ENCODE measurements at places on chromosomes 11 and 22.

- DNase-seq = no peak
These were observed 22.1 kb downstream of the UEVLD start for GRCh38 chr11:18566406-18566805.

- peak; percentile 55 for DNase-seq
These were observed at the start of gene LRP4 for GRCh38 chr11:46918083-46918787. LRP4 (minus strand) TSS chr11:46918550; CDS start chr11:46918379, 171 bp downstream.

- DNase-seq = no peak
These were observed 87.9 kb downstream of the BCR start for GRCh38 chr22:23268139-23268712.

GRCh38 chr11:20027556-20028013 is 132.7 kb downstream of the DBX1 start:
- DNase-seq = no peak

- DNase-seq = no peak
These were observed 14.6 kb downstream of the TSSC4 start for GRCh38 chr11:2415171-2415570.

GRCh38 chr11:97263183-97263858 is 873.5 kb downstream of the JRKL start:
- DNase-seq = no peak

DNA sequence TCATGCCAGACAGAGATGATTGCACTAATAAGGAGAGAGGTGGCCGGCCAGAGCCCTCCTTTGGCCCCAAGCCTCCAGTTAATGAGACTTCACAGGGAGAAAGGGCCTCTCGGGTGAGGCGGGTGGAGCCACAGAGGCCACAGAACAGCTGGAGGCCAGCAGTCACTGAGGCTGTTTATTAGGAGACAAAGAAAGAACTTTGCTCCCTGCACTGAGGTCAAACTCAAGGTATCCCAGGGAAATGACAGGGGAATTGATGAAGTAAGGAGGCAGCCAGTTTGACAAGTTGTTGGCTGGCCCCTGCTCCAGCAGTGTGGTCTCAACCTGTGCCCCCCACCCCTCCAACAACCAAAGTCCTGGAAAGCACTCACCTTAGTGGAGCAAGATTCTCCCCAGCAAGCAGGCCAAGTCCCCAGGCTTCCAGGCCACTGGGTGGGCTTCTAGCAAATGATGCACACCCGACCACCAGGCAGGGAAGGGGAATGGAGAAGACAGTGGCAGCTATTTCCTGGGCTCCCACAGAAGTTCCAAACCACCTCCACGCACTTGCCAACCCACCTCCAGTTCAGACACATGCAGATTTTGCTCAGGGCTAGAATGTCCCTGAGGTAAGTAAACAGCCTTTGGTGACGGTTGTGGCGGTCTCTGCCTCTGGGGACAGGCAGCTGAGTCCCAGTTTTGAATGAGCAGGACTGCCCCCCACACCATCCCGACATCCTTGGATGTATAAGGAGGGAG is 53.2 kb downstream of the RPUSD4 start:
- DNase-seq = no peak

DNA sequence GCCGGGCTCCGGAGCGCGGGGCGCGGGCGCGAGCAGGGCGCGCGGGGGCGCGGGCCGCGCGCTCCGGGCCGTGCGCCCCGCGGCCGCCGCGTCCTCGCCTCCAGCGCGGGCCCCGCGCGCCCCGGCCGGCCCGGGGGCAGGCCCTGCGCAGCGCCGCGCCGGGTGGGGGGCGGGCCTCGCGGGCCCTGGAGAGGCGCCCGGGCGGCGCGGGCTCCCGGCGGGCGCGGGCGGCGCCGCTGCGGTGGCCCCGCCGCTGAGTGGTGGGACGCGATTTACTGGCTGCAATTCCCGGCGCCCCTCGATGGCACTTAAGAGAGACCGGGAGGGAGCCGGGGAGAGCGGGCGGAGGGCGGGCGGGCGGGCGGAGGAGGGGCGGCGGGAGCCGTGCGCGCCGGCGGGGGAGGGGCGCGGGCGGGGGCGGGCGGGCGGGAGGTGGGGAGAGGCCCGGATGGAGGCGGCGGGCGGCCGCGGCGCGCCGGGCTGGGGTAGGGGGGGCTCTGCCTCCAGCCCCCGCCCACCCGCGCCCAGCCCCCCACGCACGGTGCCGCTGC is 73.2 kb upstream of the TCF20 start:
- DNase-seq = peak; percentile 40

DNA sequence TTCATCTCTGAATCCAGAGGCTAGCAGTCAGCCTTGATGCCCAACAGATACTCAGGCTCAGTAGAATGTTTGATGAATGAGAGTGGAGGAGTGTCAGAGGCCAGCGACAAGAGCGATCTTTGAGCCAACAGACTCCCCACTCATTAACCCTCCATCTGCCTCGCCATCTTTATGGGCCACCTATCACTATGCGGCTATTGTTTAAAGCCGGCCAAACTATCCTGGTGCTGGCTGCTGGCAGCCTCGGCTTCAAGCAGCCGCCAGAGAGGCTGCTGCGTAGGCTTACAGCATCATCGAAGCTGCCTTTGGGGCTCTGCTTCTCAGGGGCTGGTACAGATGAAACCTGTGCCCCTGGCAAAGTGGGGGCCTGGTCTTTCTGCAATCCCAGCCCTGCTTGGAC is 525.6 kb downstream of the INSC start:
- no peak for DNase-seq

DNA sequence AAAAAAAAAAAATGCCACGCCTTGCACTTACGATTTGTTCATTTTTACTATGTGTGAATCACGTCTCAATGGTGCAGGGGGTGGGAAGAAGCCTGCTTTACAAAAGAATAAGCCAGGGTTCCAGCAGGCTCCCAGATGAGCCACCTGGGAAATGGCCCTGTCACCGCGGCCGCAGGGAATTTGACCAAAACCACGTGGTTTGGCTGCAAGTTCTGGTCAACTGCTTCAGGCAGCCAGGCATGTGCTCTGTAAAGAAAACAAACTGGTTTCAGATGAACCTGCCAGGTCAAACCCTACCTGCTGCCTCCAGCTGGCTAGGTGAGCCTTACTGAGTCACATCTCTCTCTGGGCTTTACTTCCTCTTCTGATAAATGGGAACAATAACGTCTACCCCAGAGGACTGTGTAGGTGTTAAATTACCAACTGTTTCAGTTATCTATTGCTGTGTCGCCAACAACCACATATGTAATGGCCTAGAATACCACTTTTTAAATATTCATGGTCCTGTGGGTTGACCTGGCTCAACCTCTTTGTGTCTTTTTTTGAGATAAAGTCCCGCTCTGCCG is 30.5 kb upstream of the GCAT start:
- DNase-seq = peak; percentile 85

DNA sequence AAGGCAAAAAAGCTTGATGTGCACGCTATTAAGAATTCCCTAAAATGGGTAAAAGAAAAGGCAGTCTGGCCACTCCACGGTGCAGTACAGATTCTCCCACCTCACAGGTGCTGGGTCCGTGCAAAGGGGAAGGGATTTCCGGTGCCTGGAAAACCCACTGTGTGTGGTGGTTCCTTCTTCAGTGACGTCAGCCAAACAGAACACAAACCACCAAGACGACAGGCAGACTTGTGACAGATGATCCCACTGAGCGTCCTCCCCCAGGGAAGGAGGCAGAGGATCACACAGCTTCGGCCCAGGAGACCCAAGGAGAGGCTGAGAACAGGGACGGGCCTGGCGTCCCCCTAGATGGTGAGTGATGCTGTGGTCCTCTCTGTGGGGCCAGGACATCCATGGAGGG is 18.6 kb downstream of the PHF21B start:
- no peak for DNase-seq

DNA sequence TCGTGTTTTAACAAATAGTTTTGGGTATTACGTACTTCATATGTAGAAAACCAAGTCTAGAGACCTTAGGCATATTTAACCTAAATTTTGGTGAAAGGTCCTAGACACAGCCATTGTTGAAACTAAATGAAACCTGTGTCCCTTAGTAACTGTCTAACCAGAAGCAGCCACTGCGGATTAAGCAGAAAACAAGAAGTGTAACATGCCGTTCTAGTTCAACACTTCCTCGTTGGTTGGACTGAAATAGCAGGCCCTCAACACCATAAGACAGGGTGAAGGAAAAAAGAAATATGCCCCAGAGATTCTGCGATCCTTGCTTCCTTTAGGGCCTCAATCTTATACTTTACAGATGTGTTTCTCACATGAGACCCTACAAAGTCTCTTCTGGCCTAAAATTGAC is 2.0 kb downstream of the NAA40 start:
- DNase-seq = no peak

- peak; percentile 26 for DNase-seq
These were observed 710 bp upstream of the DGCR2 start for GRCh38 chr22:19122752-19123492.

GRCh38 chr11:104725796-104726408 is 172.4 kb downstream of the CASP12 start:
- DNase-seq = no peak

DNA sequence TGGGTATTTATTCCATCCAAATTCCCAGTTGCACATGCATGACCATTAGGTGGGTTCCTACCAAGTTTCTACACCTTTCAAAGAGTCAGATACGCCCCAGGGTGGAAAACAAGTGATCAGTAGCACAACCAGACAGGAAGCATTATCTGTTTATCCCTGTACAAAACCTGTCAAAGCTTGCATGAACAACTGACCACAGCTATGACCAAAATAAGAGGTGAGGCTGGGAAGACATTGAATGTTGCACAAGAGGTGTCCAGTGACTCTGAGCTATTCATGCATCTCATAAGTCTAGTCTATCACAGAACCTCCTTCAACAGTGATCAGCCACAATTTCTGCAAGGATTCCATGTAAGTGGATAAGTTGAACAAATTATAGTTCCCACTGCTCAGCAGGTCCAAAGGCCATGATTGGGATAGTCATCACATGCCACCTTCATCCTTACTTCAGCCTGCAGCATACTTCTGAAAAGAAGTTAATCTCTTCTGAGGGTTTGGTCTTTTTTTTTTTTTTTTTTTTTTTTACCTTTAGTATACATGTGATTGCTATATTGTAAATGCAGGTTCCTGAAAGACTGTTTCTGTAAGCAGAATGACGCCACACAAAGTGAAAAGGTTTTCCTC is 28.0 kb upstream of the TMEM45B start:
- DNase-seq = no peak

DNA sequence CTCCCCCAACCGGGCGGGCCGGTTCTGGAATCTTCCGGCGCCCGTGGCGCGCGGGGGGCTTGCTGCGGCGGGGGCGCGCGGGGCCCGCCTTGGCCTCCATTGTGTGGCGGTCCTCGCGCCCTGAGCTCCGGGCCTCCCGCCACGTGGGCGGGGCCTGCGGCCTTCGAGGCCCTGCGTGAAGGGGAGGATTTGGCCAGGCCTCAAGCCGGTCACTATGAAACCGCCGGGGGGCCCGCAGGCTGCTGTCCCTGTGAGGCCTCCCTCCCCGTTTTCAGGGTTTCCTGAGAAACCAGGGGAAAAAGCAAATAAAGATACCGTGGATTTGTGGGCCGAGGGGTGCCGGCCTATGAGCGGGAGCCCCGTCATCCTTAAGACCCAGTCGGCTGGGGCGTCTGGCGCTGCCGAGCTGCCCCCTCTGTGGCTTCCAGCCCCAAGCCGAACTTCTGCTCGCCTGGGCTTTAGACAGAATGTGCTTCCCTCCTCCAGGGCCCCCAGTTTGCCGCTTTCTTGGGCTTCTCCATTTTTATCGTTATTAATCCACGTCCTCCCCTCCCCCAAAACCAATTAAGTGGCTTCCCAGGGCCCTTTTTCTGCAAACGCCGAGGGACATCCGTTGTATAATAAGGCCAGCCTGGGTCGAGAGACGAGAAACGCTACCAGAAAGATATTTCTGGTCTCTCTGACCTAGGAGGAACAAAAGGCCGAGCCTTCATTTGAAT is 602 bp downstream of the EWSR1 start:
- DNase-seq = peak; percentile 70

- DNase-seq = no peak
These were observed 10.0 kb upstream of the ZNRF3 start for GRCh38 chr22:28873183-28873963.

GRCh38 chr11:78037056-78037455 is 14.0 kb upstream of the KCTD14 start:
- peak; percentile 37 for DNase-seq

DNA sequence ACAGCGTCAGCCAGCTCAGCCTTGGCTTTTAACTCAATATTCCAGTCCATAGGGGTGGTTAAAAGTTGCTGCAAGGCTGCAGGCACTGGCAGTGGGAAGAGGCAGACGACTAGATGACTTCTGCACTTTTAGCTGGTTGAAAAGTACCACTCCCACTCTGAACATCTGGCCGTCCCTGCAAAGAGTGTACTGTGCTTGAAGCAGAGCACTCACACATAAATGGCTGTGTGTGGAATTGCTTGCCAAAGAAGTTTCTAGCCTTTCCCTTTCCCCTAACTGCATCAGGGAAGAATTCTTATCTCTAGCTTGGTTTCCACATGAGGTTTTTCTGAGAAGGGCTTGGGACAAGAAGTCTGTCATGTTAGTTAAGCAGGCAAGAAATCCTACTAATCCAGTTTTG is 5.1 kb upstream of the PHLDB1 start:
- DNase-seq = no peak

DNA sequence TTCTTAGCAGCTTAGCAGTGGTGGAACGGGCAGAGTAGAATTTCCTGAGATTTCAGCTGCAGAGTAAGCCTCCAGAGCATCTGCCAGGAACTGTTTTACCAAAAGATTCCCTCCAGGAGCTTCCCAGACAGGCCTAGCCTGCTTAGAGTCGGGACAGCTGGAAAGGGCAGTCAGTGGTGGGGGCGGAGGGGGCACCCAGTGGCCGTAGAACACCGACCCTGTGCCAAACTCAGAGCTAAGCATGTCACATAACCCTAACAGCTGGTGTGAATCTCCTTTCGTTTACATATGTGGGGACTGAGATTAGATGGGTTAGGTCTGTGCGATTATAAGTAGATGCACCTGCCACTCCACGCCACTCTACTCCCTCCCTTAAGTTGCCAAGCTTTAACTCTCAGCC is 80.0 kb upstream of the CRTAM start:
- no peak for DNase-seq

DNA sequence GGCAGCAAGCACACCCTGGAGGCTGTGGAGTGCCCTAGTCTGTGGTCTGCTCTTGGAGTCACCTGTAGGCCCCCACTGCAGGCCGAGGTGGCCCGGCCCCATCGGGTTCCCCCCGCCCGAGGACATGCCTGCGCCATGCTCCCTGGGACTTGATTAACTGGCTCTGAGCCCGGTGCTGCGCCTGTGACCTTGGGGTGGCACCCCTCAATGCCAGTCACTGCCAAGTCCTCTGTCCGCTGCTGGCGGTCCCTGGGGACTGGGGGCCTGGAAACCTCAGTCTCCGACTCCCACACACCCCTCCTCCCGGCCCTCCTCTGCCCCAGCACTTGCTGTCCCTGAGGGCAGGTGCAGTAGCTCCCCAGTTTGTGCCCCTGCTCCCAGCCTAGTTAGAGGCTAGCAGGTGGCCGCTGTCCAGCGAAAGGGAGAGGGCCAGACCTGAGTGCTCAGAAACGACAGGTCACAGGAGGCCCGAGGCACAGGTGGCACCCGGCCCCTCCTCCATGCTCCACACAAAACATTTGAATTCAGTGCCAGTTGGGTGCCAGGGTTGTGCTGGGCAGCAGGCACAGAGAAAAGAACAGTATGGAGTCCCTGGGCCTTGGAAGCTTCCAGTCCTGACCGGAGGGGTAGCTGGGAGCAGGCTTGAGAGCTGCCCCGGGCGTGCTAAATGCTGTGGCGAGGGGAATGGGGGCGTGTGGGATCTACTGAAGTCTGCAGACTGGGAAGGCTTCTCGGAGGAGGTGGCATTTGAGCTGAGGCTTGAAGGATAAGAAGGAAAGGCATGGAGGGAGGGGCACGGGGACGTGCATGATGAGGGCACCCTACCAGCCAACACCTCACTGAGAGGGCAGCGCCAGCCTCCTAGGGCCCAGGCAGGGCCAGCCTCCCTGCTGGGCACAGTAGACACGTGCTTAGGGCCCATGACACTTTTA is 16.4 kb upstream of the FLRT1 start:
- DNase-seq = no peak

GRCh38 chr11:122270535-122270934 is 154.5 kb upstream of the BLID start:
- no peak for DNase-seq
